ENCODE measurements at places on chromosomes 4 and X.

DNA sequence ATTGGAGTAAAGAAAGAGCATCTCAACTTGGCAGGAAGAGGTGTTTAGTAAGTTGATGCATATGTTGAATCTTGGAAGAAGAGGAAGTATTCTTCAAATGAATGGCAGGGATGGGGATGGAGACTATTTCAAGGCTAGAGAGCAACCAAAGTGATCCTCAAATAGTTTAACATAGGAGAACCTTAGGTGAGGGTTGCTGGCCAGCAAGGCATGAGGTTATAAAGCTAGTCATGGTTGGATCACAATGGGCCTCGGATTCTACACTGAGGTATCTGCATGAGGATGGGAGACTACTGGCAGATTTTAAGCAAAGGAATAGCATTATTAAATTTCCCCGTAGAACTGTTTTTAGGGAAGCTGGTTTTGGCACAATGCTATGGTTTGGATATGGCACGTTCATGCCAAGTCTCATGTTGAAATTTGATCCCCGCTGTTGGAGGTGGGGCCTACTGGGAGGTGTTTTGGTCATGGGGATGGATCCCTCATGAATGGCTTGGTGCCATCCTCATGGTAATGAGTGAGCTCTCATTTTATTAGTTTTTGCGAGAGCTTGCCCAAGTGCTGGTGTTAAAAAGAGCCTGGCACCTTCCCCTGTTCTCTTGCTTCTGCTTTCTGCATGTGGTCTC lies 41.9 kb upstream of the ETNPPL start:
- DNase-seq: no peak

DNA sequence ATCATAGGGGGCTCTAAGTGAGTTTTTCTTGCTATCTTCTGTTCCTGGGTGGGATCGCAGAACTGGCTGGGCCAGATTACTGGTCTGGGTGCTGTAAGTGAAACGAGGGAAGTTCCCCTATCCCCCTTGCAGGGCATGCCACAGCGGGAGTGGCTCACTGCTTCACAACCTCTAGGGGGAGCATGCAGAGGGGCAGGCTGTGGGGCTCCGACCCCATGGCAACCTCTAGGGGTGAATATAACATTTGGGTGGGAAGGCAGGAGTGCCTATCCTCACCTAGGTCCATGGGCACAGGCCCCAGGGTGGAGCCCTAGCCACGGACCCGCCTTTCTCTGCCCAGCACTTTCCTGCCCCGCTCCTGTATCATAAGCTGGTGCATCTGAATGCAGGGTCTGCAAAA lies 1.7 kb upstream of the RRAGB start:
- no peak for DNase-seq

- DNase-seq: no peak
Observed at GRCh38 chrX:111003118-111003517, 92.9 kb upstream of the PAK3 start.

DNA sequence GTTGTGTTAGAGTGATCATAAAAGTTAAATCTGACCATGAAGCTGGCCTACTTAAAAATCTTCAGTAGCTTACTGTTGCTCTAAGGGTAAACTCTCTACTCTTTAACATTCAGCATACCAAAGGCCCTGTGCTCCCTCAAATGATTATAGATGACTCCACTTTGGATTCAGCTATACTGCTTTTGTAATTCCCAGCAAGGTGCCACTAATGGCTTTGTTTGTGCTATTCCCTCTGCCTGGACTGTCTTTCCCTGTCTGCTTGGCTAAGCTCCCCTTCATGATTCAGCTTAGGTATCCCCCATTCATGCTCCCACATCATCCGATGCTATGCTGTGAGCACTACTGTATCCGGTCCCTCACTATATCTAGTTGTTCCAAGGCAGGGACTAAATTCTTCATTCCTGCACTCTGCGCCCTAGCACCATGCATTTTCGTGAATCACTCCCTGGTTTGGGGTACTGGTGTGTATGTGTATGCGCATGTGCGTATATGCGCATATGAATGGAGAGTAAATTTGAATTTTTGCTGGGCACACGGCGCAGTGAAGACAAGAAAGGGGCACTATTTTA lies 453 bp upstream of the PBDC1 start:
- DNase-seq: no peak

GRCh38 chrX:118459494-118459893 lies 36.1 kb upstream of the DOCK11 start:
- no peak for DNase-seq

GRCh38 chrX:108537005-108537404 lies 97.4 kb downstream of the COL4A5 start:
- DNase-seq: no peak

DNA sequence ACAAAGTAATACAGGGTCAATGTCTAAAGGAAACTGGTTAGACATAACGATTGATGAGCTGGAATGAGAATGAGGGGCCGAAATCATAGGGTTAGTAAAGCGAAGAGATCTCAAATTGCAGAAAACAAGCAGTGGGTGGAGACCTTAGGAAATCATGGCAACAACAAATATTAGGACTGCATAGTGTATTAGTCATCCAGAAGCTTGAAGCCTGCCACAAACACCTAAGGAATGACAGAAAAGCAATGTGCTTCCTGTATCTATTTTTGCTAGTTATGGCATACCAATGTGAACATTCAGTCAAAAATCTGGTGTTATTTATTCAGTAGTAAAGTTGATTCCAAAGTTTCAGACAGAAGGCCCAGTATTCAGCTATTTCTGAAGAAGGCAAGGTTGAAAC lies 410.9 kb upstream of the CT83 start:
- no peak for DNase-seq

GRCh38 chr4:1778642-1779392 lies 14.3 kb upstream of the FGFR3 start:
- no peak for DNase-seq

DNA sequence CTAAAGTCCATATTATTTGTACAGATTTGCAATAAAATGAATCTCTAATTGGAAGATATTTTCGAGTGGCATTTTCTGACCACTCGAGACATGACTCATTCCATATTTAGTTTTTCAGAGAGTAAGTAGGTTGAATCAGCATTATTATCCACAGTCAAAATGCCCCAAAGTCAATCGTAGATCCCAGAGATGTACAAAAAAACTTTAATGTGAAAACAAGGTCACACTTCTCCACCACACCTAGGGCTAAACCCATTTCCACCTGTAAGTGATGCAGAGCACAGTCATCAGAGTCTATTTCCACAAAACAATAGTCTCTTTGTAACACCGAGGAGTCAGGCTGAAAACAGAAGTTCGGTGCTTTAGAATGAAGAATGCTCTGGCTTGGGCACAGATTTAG lies 117.1 kb upstream of the TENM3 start:
- no peak for DNase-seq

DNA sequence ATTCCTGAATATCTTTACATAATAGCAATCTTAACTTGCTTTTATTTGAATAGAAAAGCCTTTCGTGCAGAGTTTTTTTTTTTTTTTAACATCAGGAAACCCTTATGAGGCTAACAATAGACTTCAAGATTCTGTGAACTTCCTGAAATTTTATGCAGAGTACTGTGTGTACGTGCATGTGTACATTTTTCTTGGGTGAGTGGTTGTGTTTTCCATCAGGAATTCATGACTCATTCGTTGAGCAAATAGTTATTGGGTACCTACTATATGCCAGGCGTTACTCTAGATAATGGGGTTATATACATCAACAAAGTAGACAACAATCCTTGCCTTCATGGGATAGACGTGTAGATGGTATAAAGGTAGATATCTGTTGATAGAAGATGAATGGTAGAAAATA lies 59.1 kb downstream of the MRPL1 start:
- DNase-seq: no peak

- no peak for DNase-seq
Observed at GRCh38 chr4:33996075-33996718, 2248.1 kb downstream of the ARAP2 start.
